NCI-H1105 treated with DMSO at 0.1 percent for 48 hours (cell line): ENCODE measurements at places on chromosomes 1 and 21.
A peak's percentile ranks its signal among the peaks of the same experiment; 100 is the strongest.

- no peak for DNase-seq
Measured at GRCh38 chr1:26684763-26685508, 10.9 kb upstream of the ARID1A start.

GRCh38 chr1:98887507-98887906 is 117.2 kb downstream of the PLPPR5 start:
- no peak for DNase-seq

DNA sequence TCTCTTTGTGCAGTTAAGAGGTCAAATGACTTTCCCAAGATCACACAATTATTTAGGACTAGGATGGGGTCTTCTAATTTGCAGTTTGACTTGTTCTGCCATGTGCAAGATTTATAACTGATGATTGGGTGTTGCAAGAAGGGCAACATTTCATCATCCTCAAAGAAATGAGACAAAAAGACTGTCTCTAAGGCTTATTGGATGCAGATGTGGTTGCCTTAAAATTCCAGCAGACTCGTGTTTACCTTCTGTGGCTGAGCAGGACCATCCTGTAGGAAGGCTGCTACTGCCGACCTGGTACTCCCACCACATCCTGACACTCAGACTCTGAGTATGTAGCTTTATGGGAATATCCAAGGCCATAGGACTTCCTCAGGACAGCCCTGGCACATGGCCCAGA is 99.9 kb upstream of the SGIP1 start:
- DNase-seq = no peak

- no peak for DNase-seq
Measured at GRCh38 chr1:245751116-245751515, 596.3 kb downstream of the KIF26B start.

GRCh38 chr1:115982400-115982799 is 6.1 kb downstream of the SLC22A15 start:
- DNase-seq = no peak

DNA sequence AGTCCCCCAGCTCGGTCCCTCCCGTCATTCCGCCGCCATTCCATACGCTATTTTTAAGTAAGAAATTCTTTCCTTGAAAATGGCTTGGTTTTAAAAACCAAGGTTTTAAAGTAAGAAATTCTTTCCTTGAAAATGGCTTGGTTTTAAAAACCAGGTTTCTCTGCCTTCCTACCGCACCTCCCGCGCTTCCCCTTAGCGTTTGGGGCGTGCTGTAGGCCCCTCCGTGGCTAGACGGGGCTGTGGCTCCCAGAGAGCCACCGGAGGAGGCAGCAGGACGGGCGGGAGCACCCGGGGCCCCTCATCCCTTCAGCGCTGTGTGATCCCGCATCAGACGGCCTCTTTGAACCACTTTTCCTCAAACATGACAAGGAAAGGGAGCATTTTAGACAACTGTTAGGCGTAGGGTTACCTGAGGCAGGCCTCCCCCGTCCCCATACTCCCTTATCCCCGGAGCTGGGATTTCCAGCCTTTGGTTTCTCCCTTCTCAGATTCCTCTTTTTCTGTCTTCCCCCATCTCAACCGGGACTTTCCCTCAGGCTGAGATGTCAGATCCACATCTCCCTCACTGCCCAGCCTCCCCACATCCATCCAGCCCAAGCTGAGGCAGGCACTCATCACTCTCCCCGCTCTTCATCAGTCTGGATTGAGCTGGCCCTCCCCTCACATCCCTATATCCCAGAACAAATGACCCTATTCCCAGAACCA is 541 bp upstream of the CD58 start:
- DNase-seq = peak; percentile 57

- DNase-seq = no peak
Measured at GRCh38 chr1:180970333-180971079, 52.2 kb downstream of the STX6 start.

DNA sequence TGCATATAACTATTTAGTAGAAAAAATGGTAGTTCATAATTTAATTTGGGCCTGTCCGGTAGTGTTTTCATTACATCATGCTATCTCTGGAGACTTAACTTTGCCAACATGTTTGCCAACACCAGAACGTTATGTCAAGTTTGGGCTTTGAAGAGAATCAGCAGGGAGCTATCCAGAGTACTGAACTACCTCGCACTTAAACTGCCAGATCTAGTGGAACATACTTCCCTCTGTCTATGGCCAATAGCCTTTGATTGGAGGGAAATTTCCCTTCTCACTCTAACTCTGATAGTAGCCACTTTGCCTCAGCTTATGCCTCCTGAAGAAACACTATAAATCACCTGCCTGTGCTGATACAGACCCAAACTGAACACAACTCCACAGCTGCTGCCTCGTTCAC is 10.0 kb downstream of the LRRC53 start:
- DNase-seq = no peak

GRCh38 chr1:180981596-180982387 is 40.9 kb downstream of the STX6 start:
- DNase-seq = no peak

GRCh38 chr1:94117259-94117851 is 3.6 kb downstream of the ABCA4 start:
- DNase-seq = no peak

GRCh38 chr21:42040411-42041180 is 30.4 kb upstream of the ZBTB21 start:
- DNase-seq = no peak

DNA sequence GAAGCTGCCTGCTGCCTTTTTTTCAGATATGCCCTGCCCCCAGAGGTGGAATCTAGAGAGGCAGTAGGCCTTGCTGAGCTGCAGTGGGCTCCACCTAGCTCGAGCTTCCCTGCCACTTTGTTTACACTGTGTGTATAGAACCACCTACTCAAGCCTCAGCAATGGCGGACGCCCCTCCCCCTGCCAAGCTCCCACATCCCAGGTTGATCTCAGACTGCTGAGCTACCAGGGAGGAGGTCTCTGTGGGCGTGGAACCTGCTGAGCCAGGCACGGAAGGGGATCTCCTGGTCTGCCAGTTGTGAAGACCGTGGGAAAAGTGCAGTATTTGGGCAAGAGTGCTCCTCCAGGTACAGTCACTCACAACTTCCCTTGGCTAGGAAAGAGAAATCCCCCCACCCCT is 65.1 kb downstream of the MSH4 start:
- no peak for DNase-seq

GRCh38 chr1:171355727-171356126 is 41.7 kb downstream of the FMO4 start:
- DNase-seq = no peak

GRCh38 chr1:94255476-94255875 is 18.1 kb upstream of the ARHGAP29 start:
- DNase-seq = no peak

DNA sequence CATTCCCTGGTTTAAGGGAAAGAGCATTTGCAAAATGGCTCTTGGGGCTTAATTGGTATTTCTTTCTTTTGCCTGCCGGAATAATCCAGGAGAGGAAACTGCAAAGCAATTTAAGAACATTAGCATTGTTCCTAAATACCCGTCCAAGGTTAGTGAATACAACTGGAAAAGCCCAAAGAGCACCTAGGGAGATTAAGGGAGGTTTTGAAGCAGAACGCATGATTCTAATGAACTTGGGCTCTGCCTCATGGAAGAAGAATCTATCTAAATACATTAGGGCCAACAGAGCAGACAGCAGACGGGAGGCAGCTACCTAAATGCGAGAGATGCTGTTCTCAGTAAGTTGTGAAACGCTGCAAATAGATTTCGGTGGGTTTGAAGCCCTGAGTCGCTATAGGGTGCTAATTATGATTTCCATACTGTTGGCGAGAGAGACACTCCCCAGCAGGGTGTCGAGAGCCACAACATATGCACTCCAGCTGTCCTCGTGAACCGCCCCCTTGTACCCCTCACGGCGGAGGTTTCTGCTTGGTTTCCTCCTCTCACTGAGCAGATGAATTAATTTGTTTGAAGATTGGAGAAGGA is 326.7 kb upstream of the CAMK1G start:
- DNase-seq = no peak

GRCh38 chr1:110188035-110188618 is 22.0 kb upstream of the KCNC4 start:
- DNase-seq = no peak

DNA sequence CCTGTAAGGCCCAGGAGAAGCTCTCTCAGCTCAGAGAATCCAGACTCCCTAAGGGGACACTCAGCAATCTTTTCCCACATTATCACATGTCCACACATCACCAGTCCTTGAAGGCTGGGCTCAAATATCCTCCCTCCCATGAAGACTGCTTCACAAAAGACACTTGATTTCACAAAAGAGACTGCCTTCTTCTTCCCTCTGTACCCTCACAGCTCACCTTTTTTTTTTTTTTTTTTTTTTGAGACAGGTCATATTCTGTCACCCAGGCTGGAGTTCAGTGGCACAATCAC is 1.5 kb downstream of the CD58 start:
- no peak for DNase-seq

DNA sequence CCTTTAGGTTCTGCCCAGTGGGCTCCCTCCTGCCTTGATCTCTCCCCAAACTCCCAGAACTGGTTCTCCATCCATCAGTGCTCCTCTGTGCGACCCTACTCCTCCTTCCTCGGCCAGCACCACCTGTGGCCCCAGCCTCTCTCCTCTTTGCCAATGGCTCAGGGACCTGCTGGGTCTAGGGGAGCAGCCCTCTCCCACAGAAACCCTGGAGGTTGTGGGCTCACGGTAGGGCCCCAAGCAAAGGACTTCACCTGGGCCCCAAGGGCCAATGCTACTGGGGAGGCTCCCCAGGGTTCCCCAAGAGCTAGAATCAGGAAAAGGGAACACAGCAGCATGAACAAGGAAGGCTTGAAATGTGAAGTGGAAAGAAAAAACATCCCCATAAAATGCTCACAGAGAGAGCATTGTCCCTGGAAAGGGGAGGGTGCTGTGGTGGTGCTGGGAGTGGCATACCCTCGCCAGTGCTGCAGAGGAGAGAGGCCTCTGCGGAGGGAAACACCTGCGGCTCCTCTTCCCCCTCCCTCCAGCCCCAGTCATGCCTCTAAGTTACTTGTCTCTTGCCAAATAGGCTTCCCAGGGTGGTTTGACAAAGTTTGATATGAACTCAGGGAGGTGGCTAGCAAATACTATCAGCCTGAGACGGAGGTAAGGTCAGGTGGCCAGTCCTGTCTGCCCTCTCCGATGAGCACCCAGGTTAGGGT is 2.5 kb downstream of the TMEM63A start:
- DNase-seq = no peak

DNA sequence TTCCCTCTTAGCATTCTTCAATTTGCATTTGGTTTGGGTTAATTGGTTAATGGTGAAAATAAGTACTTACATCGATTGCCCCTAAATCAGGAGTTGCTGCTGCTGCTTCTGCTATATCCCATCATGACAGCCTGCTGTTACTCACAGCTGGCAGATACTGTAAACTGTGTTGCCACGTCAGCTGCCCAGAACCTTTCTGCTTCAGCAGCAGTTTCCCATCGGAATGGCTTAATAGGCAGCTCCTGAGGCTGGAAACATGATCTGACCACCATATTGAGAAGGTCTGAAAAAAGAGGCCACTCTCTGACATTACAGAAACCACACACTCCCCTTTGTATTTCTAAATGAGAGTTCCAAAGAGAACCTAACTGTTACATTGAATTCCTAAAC is 14.3 kb upstream of the SEC16B start:
- peak; percentile 49 for DNase-seq
